Effector memory CD8-positive, alpha-beta T cell (primary cell): ENCODE measurements at places on chromosomes 3 and 15.
A peak's percentile ranks its signal among the peaks of the same experiment; 100 is the strongest.

- no peak for DNase-seq
Measured at GRCh38 chr3:177361081-177361938, 164.0 kb upstream of the TBL1XR1 start.

- no peak for DNase-seq
Measured at GRCh38 chr15:65334586-65335231, 30.2 kb downstream of the RNU5B-1 start.

DNA sequence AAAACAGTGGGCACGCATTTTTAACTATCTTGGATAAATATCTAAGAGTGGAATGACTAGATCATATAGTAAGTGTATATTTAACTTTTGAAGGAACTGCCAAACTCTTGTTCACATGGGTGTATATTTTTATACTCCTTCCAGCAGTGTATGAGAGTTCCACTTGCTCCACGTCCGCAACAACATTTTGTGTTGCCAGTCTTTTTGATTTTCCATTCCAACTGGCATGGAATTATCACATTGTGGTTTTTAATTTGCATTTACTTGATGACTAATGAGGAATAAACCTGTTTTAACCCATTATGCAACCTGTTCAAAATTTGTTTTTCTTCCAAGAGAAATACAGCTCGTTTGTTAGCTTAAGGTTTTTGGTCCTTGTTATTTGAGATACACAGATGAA lies 51.6 kb downstream of the ZNF621 start:
- DNase-seq = no peak

DNA sequence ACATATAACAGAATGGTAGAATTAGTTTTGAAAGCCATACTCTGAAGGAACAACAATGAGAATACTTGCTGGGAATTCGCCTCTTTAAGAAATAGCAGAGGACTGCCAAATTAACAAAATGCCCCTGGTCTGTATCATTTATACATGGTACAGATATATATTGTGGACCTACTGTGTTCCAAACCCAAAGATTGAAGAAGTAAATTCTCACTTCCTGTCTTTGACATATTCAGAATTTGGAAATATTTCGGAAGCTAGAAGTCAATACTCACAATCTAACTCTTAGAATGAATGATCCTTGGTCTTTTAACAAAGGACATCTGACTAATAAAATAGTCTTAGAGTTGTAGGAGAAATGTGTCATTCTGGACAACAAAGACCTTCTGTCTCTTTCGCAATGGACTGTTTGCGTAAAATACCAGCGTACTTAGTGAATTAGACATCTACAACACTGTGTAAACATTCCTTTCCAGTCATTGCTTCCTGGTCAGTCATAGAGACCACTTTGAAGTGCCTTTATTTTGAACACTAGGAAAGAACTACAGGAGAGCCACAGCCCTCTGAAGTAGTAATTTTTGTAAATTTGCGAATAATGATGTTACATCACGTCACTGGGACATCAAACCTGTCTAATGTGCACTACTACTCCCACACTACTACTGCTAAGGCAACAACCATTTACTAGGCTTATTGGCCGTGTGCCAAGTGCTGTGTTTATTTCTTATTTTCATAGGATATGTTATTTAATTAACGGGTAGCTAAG lies 68.0 kb downstream of the CHL1 start:
- DNase-seq = no peak

DNA sequence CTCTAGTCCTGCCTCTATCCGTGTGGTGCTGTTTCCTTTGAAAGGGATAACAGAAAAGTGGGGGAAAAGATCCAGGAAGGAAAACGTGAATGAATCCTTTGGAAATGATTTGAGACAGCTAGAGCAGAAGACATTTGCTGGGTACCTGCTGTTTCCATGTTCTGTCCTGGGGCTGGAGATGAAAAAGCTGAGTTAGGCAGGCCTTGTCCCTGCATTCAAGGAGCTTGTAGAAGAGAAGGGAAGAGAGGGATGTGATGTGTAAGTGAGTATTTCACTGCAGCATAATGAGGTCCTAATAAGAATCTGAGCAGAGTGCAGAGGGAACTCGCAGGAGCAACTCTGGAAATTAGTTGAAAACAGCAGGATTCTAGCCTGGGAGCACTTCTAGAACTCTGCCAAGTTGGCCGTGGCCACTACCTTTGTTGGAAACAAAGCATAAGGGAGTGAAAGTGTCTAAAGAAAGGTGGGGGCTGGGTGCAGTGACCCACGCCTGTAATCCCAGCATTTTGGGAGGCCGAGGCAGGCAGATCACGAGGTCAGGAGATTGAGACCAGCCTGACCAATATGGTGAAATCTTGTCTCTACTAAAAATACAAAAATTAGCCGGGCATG lies 13.8 kb upstream of the SEMA4B start:
- no peak for DNase-seq

DNA sequence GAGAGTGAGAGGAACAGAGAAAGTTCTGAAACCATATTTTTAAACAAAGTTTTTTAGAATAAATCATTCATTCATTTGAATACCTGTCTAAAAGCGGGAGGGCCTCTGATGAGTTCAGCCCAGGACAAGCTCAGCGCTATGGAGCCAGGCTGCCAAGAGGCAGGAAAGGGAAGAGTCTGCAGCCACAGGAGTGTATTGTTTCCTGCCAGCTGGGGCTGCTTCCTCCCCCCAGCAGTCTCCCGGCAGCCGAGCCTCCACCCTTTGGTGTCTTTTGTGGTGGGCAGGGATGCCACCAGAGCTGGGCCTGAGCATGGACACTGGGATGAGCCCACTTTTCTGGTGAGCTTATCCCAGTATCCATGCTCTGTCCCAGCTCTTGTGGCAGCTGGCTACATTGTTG lies 199.5 kb upstream of the TPRG1 start:
- no peak for DNase-seq

GRCh38 chr3:197736010-197736490 lies 654 bp downstream of the RUBCN start:
- DNase-seq = peak; percentile 30

GRCh38 chr15:26438316-26438715 lies 334.6 kb downstream of the GABRB3 start:
- no peak for DNase-seq

DNA sequence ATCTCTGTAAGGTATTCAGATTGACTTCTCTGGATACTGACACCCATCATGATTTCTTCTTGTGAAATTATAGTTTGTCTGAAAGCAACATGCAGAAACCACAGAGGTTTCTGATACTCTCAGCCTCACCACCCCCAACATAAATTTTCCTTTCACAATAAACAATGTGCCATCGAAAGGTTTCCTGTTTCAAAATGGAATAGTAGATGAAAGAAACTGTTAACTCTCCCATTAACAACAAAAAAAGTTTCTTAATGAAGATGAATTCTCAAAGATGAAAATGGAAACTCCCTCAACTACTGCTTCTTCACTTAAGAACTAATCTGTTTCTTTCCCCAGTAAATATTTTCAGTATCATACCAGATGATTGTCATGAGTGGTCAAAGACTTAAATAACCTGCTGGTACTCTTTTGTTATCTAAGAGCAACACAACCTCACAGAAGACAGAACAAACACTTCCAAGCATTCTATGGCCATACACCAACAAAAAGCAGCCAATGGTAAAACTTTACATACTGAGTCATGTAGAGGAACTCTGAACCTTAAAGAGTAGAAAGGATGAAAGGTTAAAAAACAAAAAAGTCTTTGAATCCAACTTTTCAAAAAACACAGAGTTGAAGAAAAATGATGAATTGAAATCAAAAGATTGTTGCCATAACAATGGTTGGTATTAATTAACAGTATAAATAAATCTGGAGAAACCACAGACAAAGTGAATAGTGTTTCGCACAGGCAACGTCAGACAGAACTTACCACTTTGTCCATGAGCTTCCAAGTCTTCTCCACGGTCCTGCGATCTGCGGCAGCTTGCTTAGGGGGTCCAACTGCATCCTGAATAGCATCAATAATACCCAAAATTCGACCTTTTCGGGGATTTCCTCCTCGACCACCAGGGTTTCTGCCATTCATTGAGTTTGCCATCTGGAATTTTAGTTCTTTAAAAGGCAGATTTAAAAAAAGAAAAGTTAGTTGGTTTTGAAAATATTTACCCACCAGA lies 1.9 kb downstream of the CBLB start:
- no peak for DNase-seq

DNA sequence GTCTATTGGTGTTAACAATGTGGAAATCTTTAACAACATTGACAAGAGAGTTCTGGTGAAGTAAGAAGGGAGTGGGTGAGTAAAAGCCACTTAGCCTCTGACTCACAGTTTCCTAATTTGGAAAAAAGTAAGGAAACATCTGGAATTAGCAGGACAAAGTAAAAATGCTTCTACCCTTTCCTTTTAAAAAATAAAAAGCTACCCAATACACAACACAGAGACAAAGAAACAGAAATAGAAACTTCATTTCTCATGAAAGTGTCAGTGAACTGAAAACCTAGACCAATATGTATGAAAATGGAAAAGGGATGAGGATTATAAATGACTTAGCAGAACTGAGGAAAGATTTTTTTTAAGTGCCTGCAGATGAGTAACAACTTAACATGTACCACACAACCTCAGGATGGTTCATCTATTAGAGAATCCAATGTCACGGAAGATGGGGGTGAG lies 65.4 kb downstream of the SSR3 start:
- DNase-seq = no peak

GRCh38 chr3:177331203-177331835 lies 134.0 kb upstream of the TBL1XR1 start:
- DNase-seq = no peak

- no peak for DNase-seq
Measured at GRCh38 chr15:57875347-57875746, 168.8 kb downstream of the POLR2M start.

GRCh38 chr3:113153499-113154107 lies 57.8 kb upstream of the BOC start:
- DNase-seq = no peak

GRCh38 chr15:38217788-38218609 lies 34.6 kb upstream of the SPRED1 start:
- no peak for DNase-seq

GRCh38 chr15:80861731-80862170 lies 82.6 kb downstream of the CEMIP start:
- DNase-seq = no peak

GRCh38 chr3:94137377-94137776 lies 74.5 kb downstream of the NSUN3 start:
- DNase-seq = no peak

GRCh38 chr3:187212705-187213104 lies 15.4 kb downstream of the RTP1 start:
- no peak for DNase-seq

GRCh38 chr3:117084277-117084676 lies 374.7 kb downstream of the TUSC7 start:
- no peak for DNase-seq

- DNase-seq = no peak
Measured at GRCh38 chr15:48924528-48925393, 39.0 kb downstream of the SHC4 start.

- DNase-seq = no peak
Measured at GRCh38 chr3:122519693-122520092, 5.0 kb upstream of the KPNA1 start.

DNA sequence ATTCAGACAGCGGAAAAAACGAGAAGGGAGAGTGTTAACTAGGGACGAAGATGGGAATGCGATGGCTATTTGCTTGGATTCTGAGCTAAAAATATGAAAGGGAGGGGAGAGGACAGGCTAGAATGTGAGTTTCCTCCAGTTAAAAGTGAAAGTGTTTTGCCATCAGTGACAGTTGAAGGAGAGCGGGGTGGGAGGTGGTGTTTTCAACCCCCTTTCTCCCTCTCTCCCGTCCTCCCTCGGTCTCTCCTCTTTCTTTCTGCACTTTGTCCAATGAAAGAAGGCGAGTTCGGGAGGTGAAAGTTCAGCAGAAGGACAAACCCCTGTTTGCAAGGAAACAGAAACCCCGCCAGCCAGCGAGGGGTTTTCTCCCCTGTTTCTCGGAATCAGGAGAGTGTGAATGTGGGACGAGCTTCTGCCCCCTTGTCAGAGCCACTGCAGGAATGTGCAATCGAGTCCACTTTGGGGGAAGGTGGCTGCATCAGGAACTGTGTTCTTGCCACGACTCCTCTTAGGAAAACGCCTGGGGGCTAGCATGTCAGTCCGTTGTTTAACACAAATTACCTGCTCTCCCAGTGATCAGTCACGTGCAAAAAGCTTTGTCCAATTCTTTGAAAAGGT lies 975 bp upstream of the FOXP1 start:
- DNase-seq = peak; percentile 10

- no peak for DNase-seq
Measured at GRCh38 chr3:14605067-14605466, 46.5 kb upstream of the CCDC174 start.

- no peak for DNase-seq
Measured at GRCh38 chr3:147422601-147423536, 13.7 kb downstream of the ZIC1 start.

- DNase-seq = no peak
Measured at GRCh38 chr15:98103570-98103969, 143.1 kb downstream of the ARRDC4 start.

GRCh38 chr3:45209526-45209925 lies 16.6 kb downstream of the TMEM158 start:
- no peak for DNase-seq

GRCh38 chr3:48881006-48881405 lies 17.7 kb downstream of the SLC25A20 start:
- no peak for DNase-seq

GRCh38 chr3:61701011-61701410 lies 139.6 kb downstream of the PTPRG start:
- no peak for DNase-seq

DNA sequence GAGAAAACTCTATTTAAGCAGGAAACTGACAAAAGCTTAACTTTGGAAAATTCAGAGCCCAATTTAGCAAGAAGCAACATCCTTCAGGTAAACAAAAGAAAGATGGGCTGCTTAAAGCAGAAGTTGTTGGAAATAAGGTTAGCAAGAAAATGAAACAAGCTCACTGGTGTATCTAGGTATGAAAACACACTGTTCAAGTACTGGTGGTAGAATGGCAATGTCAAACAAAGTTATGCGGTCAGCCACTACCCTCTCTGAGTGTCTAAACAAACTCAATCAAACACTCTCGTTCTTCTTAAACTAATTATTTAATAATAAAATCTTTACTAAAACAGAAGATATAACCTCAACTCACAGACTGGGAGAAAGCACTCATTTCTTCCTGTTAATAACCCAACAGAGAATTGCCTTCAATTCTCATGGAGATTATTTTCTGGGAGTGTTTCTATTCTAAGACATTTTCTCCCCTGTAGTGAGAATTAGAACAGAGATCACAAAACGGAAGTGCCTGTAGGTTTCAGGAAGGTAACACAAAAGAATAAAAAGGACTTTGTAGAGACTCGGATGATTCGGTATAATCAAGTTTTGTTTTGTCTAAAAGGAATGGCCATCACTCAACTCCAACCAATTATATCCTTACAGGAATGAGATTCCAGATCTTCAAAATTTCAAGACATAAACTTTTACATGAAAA lies 28.9 kb downstream of the PRICKLE2 start:
- no peak for DNase-seq

DNA sequence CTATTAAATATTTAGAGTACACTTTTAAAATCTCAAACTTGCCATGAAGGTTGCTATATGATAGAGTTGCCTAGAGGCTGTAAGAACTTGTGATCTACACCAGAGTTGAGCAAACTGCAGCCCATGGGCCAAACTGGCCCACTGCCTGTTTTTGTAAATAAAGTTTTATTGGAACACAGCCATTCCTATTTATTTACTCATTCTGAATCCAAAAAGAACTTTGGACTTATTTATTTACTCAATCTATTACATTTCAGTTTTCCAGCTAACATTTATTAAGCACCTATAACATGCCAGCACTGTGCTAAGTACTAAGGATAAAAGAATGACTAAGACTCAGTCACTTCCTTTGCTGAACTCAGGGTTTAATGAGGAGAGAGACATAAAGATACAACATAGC lies 403.6 kb downstream of the ERC2 start:
- no peak for DNase-seq

GRCh38 chr3:23800731-23801130 lies 5.0 kb upstream of the UBE2E1 start:
- DNase-seq = no peak
